ENCODE measurements at places on chromosomes 1 and 21.

DNA sequence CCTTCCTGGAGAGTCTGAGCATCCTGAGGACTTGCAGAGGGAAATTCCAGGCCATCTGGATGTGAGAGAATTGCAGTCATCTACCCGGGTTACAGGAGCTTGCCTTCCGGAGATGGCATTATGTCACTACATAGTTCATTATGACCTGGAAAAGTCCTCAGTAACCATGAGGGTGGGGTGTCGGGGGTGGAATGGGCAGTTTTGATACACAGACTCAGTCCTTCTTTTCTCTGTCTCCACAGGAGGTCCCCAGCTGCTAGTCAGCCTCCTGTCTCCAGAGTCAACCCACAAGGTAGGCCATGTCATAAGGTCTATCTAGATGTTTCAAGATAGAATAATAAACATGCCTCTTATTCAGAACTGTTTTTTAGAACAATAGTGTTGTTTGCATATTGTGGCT is 268.2 kb upstream of the SGIP1 start:
- no peak for DNase-seq

GRCh38 chr1:26278303-26278702 is 1.6 kb upstream of the SH3BGRL3 start:
- no peak for DNase-seq

DNA sequence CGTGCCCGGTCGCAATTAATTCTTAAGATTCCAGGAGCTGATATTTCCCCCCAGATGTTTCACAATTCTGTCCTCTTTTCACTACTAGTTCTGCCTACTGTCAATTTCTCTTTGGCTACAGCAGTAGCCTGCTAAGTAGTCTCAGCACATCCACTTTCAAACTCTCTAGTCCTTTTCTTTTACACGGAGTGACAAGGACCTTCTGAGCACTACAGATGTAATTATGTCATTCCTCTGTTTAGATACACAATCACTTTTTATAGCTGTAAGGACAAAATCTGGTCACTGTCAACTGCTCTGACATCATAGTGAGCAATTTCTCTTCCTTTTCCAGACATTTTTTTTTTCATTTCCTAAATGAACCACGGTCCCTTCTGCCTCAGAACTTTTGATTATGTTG is 421.7 kb upstream of the CHRM3 start:
- DNase-seq = no peak

- DNase-seq = no peak
Measured at GRCh38 chr1:218557731-218558130, 212.6 kb downstream of the TGFB2 start.

GRCh38 chr1:90046635-90047034 is 51.7 kb downstream of the ZNF326 start:
- no peak for DNase-seq

GRCh38 chr1:3530926-3531818 is 76.7 kb downstream of the ARHGEF16 start:
- DNase-seq = peak; percentile 21

DNA sequence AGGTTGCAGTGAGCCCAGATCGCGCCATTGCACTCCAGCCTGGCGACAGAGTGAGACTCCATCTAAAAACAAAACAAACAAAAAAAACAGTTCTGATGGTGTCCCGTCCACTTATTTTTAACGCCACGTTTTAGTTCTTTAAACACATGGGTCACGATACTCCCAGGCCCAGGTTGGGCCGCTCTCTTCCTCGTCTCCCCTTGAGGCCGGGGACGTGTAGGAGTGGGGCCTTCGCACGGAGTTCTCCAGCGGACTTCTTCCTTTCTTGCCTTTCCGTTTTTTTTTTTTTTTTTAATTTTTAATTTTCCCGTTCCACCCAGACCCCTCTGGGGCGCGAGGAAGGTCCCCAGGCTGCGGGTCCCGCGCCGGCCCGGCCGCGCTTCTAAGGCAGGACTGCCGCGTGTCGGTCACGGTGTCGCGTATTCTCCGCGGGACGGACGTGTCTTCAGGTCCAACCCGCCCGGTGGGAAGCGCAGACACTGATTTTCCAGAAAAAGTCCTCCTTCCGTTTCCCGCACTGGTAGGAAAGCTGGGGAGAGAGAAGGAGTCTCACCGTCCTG is 47.5 kb upstream of the SLC19A1 start:
- DNase-seq = no peak

GRCh38 chr1:16613185-16614147 is at the start of gene NBPF1:
TSS of gene NBPF1 (minus strand) at chr1:16613564.
- DNase-seq = peak; percentile 77

- no peak for DNase-seq
Measured at GRCh38 chr1:61426885-61427284, 298.1 kb downstream of the TM2D1 start.

GRCh38 chr1:174572771-174573170 is 125.0 kb downstream of the GPR52 start:
- DNase-seq = no peak

DNA sequence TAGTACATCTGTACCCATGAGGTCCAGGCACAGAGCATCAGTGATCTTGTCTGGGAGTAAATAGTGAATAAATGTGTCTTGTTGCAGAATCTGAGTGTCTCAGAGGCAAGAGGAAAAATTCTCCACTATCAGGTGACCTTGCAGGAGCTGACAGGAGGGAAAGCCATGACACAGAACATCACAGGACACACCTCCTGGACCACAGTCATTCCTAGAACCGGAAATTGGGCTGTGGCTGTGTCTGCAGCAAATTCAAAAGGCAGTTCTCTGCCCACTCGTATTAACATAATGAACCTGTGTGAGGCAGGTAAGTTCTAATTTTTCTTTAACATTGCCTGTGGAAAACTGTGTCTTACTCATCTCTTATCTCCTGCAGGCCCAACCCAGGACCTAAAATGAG is 43.1 kb downstream of the IL12RB2 start:
- no peak for DNase-seq

GRCh38 chr1:36580524-36580923 is 97.8 kb upstream of the CSF3R start:
- no peak for DNase-seq

- no peak for DNase-seq
Measured at GRCh38 chr1:68112835-68113243, 62.4 kb upstream of the DIRAS3 start.

DNA sequence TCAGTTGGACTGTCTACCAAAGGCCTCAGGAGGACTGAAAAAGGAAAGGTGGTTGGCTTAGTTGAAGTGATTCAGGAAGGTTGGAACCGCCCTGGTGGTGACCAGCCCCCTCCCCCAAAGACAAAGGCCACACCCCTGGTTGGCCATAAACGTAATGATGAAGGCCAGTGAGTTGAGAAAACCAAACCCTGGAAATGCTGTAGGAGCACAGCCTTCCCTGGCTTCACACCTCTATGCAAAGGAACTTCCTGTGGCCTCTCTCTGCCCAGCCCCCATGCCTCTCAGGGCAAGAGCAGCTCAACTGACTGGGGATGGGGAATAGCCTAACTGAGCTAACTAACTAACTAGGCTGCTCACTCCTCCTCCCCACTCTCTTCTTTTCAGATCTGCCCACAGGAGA is 90.4 kb downstream of the NPHP4 start:
- DNase-seq = no peak

- no peak for DNase-seq
Measured at GRCh38 chr1:62181532-62181931, 13.1 kb upstream of the L1TD1 start.

- DNase-seq = no peak
Measured at GRCh38 chr1:22319608-22320007, 132.0 kb upstream of the ZBTB40 start.

DNA sequence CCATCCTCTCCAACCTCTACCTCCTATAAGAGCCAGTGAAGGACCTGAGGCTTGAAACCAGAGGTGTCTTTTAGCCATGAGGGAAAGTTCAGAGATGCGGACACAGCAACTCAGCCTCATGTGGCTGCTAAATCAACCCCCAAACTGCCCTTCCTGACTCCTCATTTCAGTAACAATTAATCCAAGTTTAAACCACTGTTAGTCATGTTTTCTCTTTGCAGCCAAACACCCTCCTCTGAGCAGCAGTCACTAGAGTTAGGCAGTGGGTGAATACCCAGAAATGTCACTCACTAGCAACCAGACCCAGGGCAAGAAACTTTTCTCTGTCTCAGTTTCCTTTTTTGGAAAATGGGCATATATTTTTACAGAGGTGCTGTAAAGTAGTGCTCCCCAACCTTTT is 71.2 kb downstream of the KCNJ15 start:
- DNase-seq = no peak

GRCh38 chr1:210741564-210741963 is 392.4 kb downstream of the KCNH1 start:
- DNase-seq = no peak

GRCh38 chr1:198254521-198254920 is 97.7 kb downstream of the NEK7 start:
- no peak for DNase-seq

DNA sequence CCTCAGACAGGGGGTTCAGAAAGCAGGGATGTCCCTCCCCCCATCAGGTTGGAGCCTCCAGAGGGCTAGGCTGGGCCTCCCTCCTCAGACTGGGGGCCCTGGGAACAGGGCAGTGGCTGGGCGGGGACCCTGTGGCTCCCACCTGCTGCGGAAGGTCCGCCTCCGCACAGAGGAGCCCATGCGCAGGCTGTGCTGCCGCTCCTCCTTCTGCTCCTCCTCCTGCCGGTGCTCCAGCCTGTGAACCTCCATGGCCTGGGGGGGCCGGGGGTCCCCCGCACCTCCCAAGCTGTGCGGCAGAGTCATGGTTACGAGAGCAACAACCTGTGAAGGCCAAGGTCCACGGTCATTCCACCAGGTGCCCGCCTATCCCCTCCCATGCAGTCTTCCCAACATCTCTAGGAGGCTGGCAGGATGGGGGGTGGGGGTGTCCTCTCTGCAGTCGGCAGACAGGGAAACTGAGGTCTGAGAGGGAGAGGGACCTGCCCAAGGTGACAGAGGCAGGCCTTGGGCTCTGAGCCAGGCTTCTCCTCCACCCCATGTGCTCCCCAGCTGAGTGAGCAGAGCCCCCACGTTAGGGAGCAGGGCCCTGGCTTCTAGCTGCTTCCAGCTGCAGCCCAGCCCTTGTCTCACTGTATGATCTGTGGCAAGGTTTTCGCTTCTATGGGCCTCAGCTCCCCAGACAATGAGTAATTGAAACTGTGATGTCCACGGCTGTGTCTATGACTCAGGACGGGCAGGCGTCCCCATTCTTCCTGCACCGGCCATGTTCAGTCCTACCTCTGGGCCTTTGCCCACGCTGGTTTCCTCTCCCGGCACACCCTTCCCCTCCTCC is 3.4 kb downstream of the MYOM3 start:
- no peak for DNase-seq

DNA sequence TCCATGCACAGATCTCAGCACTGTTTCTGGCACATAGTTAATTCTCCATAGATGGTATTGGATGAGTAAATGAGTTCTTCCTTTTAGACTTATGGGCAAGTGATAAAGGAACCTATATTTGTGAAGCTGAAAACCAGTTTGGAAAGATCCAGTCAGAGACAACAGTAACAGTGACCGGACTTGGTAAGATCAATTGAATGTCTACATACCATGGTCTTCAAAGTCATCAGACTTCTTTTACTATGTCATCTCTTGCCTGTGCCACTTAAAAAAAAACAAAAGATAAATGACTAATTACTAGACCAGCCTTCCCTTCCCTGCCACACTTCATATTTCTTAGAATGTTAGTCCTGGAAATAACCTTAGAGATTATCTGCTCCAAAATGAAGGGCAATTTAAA is 246.7 kb downstream of the HMCN1 start:
- DNase-seq = no peak

DNA sequence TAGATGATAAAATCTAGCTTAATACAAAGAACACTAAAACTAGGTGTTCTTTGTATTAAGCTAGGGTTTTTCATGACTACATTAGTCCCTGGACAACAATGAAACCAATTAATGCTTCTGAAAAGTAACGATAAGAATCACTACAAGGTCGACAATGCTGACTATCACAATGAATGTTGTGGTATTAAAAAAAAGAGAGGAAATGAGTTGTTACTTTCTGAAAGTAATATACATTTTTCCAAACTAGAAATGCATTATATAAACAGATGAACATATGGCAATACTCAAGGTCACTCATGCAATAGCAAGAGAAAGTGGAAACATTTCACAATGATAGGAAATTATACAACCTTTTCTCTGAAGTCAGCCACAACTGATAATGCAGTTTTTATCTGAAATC is 19.0 kb downstream of the DPH5 start:
- no peak for DNase-seq

GRCh38 chr1:25520446-25521061 is 22.9 kb upstream of the LDLRAP1 start:
- peak; percentile 65 for DNase-seq

DNA sequence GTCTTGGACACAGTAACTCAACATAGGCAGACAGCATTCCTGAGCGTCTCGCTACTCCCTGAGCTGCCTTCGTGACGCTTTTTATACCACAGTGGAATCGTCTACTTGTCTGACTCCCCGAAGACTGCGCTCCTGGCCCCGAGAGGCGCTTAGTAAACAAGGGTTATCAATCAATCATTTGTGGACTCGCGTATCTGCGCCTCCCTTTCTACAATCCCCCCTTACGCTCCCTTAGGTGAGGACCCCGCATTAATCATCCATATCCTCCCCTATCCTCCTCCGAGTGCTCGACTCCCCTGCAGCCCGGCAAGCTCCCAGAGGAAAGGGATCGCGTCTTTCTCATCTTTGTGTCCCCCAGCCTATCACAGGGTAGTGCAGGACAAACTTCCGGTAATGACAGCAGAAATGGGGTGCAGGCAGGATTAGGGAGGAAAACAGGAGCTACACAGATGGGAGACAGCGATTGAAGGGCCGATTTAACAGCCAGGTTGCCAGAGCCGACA is 522 bp downstream of the TMEM59 start:
- peak; percentile 23 for DNase-seq

- no peak for DNase-seq
Measured at GRCh38 chr1:214634267-214634666, 31.3 kb downstream of the CENPF start.

- DNase-seq = no peak
Measured at GRCh38 chr1:198798923-198799386, 160.1 kb downstream of the PTPRC start.

DNA sequence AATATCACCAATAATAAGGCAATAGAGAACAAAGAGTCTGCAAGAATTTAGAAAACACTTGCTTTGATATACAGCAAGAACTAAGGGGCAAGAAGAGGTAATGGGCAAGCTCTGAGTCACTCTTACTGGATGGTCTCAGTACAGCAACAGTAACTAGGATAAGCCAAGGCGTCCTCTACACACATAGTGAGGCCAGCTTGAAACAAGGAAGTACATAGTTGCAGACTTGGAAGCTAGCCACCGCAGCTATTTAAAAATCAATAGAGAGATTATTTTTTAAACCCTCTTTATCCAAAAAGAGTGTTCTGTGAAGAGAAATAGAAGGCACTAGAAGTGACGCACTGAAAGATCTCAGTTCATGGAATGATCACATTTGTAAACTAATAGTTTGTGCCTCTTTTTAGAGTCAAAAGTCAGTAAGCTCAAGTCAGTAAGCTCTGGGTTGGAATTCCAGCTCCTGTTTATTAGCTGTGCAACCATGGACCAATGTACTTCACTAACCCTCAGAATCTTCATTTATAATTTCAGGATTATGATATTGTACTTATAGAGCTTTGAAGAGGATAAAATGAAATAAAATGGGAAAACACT is 118.6 kb downstream of the AKT3 start:
- peak; percentile 92 for DNase-seq
